ENCODE measurements at places on chromosomes 7 and 10.

- no peak for DNase-seq
Measured at GRCh38 chr7:42183547-42183946, 53.5 kb downstream of the GLI3 start.

DNA sequence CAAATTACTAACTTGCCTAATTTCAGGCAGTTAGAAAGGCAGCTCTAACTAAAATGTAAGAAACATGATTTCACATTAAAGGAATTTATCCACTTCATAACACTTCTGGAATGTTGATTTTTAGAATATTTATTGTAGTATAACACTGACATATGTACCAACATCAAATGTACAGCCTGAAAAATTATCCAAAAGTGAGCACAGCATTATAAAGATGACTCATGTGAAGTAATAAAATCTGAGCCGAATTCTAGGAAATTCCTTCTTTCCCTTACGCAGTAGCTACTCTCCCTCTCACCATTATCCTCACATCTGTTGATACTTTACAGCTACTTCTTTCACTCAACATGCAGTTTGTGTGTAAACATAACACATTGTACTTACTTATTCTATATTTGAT is 610.6 kb downstream of the ZWINT start:
- no peak for DNase-seq

GRCh38 chr7:94417901-94418300 is 23.2 kb downstream of the COL1A2 start:
- DNase-seq, result no peak

GRCh38 chr10:48811461-48811860 is 126.8 kb downstream of the WDFY4 start:
- peak; percentile 45 for DNase-seq

GRCh38 chr7:117784315-117784714 is 88.9 kb downstream of the CTTNBP2 start:
- DNase-seq, result no peak

DNA sequence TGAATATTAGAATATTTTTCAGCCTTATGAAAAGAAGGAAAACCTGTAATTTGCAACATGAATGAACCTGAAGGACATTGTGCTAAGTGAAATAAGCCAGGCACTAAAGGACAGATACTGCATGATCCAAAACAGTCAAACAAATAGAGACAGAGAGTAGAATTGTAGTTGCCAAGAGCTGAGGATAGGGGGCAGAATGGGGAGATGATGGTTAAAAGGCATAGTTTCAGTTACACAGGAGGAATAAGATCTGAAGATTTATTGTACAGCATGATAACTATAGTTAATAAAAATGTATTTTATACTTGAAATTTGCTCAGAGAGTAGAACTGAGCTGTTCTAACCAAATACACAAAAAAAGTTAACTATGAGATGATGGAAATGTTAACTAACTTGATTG is 149.0 kb upstream of the TMEM106B start:
- DNase-seq, result no peak

DNA sequence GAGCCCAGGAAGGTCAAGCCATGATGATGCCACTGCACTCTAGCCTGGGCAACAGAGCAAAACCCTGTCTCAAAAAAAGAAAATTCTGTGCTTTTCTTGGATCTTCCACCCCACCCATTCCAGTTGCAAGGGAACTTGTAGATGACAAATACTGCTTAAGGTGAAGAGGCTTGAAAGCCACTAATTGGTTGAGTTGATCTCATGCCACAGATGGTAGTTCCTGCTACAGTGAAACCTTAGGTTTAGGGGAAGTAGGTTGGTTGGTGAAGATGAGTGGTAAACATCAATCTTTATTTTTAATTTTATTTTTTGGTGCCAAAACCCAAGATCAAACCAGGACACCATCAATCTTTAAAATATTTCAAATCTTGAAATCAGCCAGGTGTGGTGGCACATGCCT is 2.9 kb upstream of the GDI2 start:
- DNase-seq, result no peak

GRCh38 chr10:120701381-120701780 is 149.8 kb upstream of the WDR11 start:
- DNase-seq, result no peak

DNA sequence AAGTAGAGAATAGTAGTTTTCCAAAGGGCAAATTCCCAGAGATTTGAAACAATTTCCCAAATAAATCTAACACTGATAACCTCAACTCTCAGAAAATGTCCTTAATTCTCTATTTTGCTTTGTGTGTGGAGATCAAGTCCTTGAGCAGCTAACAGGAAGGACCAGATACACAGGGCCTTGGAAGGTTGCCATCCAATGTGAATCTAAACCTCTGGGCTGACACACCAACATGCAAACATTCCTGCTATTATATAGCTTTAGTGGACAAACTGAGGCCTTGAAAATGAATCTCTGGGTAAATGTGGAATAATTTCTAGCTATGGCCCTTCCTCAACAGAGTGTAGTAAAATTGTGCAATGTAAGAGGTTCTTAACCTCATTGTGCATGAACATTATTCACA is 44.1 kb upstream of the PARD3 start:
- DNase-seq, result peak; percentile 6

DNA sequence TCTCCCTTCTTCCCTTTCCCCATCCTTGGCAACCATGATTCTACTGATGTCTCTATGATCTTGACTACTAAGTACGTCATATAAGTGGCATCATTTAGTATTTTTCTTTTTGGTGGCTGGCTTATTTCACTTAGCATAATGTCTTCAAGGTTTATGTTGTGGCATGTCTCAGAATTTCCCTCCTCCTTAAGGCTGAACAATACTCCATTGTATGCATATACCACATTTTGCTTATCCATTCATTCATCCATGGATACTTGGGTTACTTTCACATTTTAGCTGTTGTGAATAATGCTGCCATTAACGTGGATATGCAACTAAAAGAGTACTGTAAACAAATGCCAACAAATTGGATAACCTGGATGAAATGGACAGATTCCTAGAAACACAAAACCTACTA is 60.8 kb downstream of the BMPR1A start:
- DNase-seq, result no peak

GRCh38 chr10:131920693-131921092 is 19.9 kb downstream of the PPP2R2D start:
- DNase-seq, result no peak

- no peak for DNase-seq
Measured at GRCh38 chr7:117458977-117459583, 20.7 kb upstream of the CFTR start.

DNA sequence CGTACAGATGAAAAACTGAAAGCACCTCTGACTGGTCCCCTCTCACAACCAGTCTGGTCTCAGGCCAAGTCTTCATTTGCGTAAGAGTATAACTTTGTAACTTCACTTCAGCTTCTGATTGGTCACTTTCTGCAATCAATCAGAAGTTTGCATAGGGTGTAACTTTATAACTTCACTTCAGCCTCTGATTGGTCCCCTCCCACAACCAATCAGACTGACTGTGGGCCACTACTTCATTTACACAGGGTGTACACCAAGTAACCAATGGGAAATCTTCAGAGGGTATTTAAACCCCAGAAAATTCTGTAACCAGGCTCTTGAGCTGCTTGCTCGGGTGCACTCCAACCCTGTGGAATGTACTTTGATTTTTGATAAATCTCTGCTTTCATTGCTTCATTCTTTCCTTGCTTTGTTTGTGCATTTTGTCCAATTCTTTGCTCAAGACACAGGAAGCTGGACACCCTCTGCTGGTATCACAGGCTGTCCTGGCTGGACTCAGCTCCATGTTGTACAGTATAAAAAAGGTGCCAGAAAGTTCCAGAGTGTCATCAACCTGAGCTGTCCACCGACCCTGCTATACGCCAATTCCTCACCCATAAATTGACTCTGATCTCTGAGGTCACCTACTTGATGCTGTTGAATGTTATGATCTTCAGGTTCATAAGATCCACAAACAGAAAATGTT is 74.5 kb downstream of the COBL start:
- no peak for DNase-seq

DNA sequence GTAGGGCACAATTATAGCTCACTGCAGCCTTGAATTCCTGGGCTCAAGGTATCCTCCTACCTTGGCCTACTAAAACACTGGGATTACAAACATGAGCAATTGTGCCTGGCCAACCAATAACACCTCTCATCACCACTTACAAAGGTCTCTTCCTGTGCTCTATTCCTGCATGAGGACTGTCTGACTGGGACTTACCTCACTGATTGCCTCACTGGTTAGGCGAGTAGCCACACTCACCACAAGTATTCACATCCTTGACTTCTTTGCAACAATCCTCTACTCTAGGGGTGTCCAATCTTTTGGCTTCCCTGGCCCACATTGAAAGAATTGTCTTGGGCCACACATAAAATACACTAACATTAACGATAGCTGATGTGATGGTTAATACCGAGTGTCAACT is 22.6 kb upstream of the PDIA4 start:
- DNase-seq, result no peak

DNA sequence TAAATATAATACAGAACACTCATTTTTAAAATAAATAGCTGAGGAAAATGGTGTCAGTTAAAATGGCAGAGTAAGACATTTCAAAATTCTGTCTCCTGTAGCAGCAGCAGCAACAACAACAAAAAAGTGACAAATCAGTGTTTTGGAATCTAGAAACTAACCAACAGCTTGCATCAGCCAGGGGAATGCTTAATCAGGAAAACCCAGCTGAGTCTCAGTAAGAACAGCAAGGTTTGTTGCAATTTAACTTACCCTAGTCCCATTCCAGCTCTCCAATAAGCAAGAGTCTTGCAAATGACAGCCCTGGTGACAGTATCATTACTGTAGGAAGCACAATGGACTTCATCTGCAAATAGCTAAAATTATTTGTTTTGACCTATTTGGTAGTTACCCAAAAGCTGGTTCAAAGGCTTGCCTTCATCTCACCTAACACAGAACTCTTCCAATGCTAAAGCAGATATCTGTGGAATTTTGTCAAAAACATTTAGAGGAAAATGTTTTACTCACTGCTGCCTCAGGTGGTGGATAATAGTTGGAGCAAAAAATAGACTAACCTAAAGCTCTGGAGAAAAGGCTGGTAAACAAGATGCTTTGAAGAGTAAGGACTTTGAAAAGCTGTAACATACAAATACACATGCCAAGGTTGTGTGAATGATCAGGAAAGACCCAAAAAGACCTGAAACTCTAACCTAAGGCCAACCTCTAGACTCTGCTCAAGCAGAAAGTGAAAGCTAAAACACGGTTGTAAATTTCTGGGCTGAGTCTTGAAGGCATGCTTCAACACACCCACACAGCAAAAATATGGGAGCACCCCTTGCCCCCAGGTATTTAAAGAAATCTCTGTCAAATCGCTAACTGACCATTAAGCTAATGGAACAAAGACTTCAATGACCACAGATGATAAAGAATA is 9.9 kb upstream of the ARHGAP22 start:
- no peak for DNase-seq

GRCh38 chr10:120474956-120475355 is 17.9 kb downstream of the PLPP4 start:
- no peak for DNase-seq

Data from MG63 (cell line).